ENCODE measurements at places on chromosomes 16 and 17. TPM values are rescaled to one million over a fixed set of nuclear protein-coding genes. Genes with fewer than 3 reads are reported as not detected.
A peak's percentile ranks its signal among the peaks of the same experiment; 100 is the strongest.

CPHXL2 gene
- total RNA-seq = not detected

TP53TG3B gene
- total RNA-seq = not detected

NPIPB13 gene
- total RNA-seq = 14.7 TPM

AHSP gene
- total RNA-seq = not detected

FUS gene
- total RNA-seq = 486 TPM

ABCA5 gene
- 12.4 TPM for total RNA-seq

OR1D5 gene
- total RNA-seq = not detected

KCNJ2 gene
- not detected for total RNA-seq

GRCh38 chr17:11589716-11590115, 8.6 kb upstream of the DNAH9 start:
- no peaks in the 10 kb centered on the region for H3K36me3 ChIP-seq
- H3K4me3 ChIP-seq = no peak overlapping the region
- no peak for DNase-seq

DNA sequence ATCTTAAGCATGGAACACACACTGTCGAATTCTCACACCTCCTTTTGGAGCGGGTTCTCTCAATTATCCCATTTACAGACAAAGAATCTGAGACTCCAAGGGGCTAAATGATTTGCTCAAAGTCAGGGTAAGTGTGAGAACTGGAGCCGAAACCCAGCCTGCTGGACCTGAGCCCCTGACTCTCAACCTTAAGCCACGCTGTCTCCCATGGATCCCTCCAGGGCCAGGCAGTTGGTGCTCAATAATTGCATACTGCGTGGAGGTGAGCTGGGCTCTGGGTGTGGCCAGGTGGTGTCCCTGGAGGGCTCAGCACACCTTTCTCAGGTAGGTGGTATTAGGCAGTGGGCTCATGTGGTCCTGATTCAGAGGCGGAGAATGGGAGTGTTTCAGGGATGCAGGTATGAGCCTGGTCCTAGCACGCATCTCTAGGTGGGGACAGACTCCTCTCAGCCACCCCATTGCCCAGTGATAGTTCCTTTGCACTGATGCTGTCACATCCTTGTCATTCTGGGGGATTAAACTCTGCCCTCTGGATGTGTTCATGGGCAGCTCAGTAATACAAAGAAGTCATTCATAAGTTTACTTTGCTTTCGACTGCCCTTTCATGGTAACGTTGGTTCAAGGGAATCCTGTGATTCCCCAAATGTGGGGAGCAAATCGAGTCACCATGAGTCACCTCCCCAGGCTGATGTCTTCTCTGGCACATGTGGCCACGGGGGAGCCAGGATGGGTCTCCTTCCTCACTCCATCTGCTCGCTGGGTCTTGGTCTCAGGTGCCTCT, 399.5 kb upstream of the TNRC6C start:
- H3K4me1 ChIP-seq = no peaks in the 10 kb centered on the region
- no peaks in the 10 kb centered on the region for H3K36me3 ChIP-seq
- no peak for DNase-seq
- H3K27me3 ChIP-seq = no peaks in the 10 kb centered on the region

DNA sequence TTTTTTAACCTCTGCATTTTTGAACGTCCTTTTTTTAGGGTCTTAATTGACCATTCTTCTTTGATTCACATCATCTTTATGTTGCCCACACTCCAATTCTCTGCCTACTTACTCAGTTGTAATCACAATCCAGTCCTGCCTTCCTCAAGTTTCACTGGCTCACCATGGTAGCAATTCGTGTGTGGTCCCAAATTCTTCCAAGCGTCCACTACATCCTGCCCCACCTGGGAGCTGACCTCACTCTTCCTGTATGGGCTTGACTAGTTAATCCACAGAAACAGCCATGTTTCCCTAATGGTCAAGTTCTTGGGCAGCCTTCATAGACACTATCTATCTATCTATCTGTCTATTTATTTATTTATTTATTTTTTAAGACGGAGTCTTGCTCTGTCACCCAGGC, 7.1 kb downstream of the TLCD2 start:
- no peak overlapping the region for H3K27ac ChIP-seq
- no peak for DNase-seq
- no peak overlapping the region for H3K4me3 ChIP-seq
- H3K27me3 ChIP-seq = peaks cover 13% of the 10 kb centered on the region
- H3K36me3 ChIP-seq = no peaks in the 10 kb centered on the region

GRCh38 chr17:6588165-6588564, 31.8 kb upstream of the PITPNM3 start:
- H3K27ac ChIP-seq = no peak overlapping the region
- no peak for DNase-seq
- H3K4me3 ChIP-seq = no peak overlapping the region
- H3K27me3 ChIP-seq = no peaks in the 10 kb centered on the region
- peaks cover 72% of the 10 kb centered on the region for H3K36me3 ChIP-seq

DNA sequence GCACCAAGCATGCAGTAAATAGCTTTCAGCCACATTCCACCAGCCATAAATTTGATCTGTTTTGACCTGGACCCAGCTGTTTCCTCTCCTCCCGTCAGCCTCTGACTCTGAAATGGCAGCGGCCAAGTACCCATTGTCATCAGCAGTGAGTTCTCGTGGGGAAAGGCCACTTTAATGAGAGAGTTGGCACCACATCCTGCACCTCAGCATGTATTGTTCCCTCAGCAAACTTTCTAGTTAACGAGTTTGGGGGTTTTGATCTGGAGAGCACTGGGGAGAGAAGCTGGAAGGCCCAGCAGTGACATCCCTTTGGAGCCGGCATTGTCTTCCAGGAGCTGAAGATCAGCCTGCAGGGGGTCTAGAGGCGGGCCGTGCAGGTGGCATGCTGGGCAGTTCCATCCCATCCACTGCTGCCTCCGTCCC, 84.9 kb downstream of the RPA1 start:
- peaks cover 14% of the 10 kb centered on the region for H3K27me3 ChIP-seq
- no peak overlapping the region for H3K27ac ChIP-seq
- H3K4me1 ChIP-seq = no peaks in the 10 kb centered on the region
- H3K36me3 ChIP-seq = no peaks in the 10 kb centered on the region
- DNase-seq = peak; percentile 10

DNA sequence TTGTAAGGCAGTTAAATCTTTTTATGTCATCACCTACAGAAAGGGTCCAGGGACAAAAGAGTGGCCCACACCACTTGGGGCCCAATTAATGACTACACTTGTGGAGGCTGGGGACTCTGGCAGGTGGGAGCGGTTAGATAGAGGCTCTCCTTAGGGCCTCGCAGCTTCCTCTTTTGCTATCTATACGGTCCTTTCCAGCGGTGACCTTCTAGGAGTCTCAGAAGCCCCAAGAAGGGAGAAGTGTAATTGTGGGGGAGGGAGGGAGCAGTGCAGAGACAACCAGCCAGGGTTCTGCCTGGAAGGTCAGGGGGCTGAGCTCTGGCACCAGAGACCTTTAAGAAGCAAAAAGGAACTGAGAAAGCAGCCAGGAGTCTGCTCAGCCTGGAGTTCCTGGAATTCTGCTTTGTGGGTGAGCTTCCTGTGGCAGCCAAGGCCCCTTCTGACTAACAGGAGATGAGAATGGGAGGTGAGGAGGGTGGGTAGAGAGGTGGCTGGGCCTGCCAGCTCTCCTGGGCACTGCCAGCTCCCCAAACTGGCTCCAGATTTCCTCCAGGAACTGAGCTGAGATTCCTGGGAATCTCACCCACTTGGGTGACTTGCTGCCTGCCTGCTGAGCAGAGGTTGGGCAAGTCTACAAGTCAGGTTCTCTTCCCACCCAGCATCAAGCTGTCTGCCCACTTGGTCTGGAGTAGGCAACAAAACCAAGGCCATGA, 16.3 kb upstream of the MAP3K14 start:
- H3K4me3 ChIP-seq = no peak overlapping the region
- H3K27me3 ChIP-seq = no peaks in the 10 kb centered on the region
- peaks cover 22% of the 10 kb centered on the region for H3K4me1 ChIP-seq
- DNase-seq = peak; percentile 47

DNA sequence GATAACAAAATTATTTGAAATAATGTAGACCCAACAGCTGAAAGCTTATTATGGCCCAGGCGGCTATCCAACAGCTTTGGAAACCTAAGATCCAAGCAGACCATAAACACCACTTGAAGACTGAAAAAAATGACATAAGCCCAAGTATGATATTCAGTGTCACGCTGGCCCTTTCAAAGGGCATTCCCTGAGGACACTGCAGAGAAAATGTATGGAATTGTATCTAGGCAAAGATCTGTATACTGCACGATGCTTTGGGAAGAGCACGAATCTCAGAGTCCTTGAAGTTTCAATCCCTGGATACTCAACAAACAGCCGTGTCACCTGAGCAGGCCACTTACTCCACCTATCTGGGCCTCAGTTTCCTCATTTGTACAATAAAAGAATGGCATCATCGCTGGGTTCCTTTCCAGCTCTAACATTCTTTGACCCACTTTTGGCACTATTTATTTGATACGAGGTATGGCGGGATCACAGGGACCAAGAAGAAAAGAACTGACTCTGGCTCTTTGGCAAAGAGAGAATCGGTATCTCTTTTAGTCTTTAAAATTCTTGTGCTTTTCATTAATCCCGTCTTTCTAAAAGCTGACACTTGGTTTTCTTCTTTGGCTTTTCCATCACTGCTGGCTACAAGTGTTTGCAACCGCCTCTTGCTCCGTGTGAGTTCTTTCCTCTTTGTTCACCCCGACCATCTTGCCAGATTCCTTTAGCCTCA, 1.2 kb downstream of the STAT5B start:
- H3K36me3 ChIP-seq = peaks cover 35% of the 10 kb centered on the region
- DNase-seq = no peak
- H3K27ac ChIP-seq = peak overlapping the region; percentile 96
- peak overlapping the region; percentile 97 for H3K4me3 ChIP-seq
- H3K4me1 ChIP-seq = peaks cover 49% of the 10 kb centered on the region

DNA sequence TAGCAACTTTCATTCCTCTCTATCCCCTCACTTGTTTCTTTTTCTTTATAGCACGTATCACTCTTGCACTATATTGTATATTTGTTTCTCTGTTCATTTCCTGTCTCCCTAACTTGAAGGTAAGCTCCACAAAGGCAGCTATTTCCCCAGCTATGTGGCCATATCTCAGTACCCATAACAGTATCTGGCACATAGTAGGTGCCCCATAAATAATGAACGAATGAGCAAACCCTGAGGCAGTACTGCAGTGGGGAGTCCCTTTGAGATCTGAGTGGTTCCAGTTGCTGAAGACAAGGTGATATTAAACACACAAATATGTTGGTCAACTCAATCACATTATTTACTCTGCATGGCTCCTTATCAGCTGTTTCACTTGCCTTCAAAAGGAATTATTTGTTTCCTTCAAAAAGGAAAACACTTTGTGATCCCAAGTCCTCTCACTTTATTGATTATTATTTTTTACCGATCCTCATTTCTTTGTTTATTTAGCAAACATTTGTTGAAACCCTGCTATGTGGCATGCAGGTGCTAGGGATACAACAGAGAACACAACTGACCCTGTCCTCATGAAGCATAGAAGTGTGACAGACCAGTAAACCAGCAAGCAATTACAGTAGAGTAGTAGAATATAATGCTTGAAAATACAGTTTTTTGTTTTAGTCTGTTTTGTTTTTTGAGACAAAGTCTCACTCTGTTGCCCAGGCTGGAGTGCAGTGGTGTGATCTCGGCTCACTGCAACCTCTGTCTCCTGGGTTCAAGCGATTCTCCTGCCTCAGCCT, 5.7 kb upstream of the ADAP2 start:
- H3K36me3 ChIP-seq = no peaks in the 10 kb centered on the region
- H3K4me1 ChIP-seq = no peaks in the 10 kb centered on the region
- peaks cover 9% of the 10 kb centered on the region for H3K27me3 ChIP-seq
- H3K4me3 ChIP-seq = no peak overlapping the region
- H3K27ac ChIP-seq = no peak overlapping the region
- DNase-seq = no peak

- no peaks in the 10 kb centered on the region for H3K27me3 ChIP-seq
- H3K36me3 ChIP-seq = no peaks in the 10 kb centered on the region
- no peak overlapping the region for H3K4me3 ChIP-seq
- no peak overlapping the region for H3K27ac ChIP-seq
- H3K4me1 ChIP-seq = peaks cover 16% of the 10 kb centered on the region
These were observed 33.5 kb downstream of the SPAG9 start for GRCh38 chr17:51087072-51087757.

DNA sequence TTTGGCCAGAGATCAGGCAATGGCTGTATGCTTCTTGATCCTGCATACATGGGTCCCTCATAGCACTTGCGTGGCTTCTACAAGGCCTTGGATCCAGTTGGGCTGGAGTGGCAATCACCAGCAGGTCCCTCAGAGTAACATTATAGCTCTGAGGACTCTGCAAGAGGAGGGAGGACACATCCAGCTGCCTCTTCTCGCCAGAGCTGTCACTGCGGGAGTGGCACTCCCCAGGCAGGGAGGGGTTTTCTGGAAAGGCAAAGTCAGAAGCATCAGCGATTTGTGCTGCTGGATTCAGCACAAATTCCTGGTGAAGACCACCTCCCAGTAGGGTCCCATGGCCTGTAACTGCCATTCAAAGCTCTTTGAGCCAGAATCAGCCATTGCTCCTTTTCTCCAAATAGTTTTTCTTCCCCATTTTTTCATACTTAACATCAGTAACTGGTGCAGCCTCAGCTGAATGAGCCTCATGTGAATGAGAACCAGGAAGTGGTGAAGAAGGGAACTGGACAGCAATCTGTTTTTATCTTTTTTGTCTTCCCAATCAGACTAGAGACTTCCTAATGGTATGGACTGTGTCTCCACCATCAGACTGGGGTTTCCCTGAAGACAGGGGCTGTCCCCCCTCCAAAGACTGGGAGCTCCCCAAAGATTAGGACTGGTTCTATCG, 40.6 kb upstream of the HOXB13 start:
- H3K27ac ChIP-seq = no peak overlapping the region
- no peaks in the 10 kb centered on the region for H3K36me3 ChIP-seq
- peaks cover 19% of the 10 kb centered on the region for H3K27me3 ChIP-seq
- H3K4me1 ChIP-seq = no peaks in the 10 kb centered on the region
- no peak for DNase-seq
- H3K4me3 ChIP-seq = no peak overlapping the region

GRCh38 chr17:48598736-48599135, 5.2 kb upstream of the HOXB5 start:
- peaks cover 33% of the 10 kb centered on the region for H3K4me1 ChIP-seq
- H3K27me3 ChIP-seq = peaks cover 87% of the 10 kb centered on the region
- no peak for DNase-seq
- peak overlapping the region; percentile 59 for H3K4me3 ChIP-seq

- H3K4me3 ChIP-seq = no peak overlapping the region
- no peaks in the 10 kb centered on the region for H3K27me3 ChIP-seq
- H3K36me3 ChIP-seq = no peaks in the 10 kb centered on the region
- no peak overlapping the region for H3K27ac ChIP-seq
- no peak for DNase-seq
These were observed 37.9 kb downstream of the SNX20 start for GRCh38 chr16:50643192-50643591.

GRCh38 chr17:3972281-3972731, 8.1 kb upstream of the ATP2A3 start:
- H3K27me3 ChIP-seq = no peaks in the 10 kb centered on the region
- no peaks in the 10 kb centered on the region for H3K36me3 ChIP-seq
- peak overlapping the region; percentile 25 for H3K4me3 ChIP-seq
- no peak overlapping the region for H3K27ac ChIP-seq
- DNase-seq = peak; percentile 31

DNA sequence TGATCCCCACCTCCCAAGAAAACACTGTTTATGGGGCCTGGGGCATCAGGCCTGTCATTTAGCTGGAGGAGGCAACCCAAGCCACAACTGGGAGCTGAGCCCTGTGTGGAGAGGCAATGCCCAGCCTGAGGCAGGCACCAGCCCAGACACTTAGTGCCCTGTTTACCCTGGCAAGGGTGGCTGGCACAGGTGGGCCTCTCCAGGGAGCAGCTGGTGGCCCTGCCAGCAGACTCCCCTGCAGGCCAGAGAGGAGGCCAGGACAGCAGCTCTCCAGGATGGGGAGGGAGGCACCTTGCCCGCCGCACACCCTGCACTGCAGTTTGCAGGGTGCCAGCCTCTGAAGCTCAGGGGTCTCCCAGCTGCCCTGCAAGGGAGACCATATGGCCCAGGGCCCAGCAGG, 9.1 kb upstream of the TMEM92 start:
- DNase-seq = no peak
- H3K36me3 ChIP-seq = no peaks in the 10 kb centered on the region
- H3K27ac ChIP-seq = no peak overlapping the region
- no peak overlapping the region for H3K4me3 ChIP-seq
- H3K4me1 ChIP-seq = no peaks in the 10 kb centered on the region
- H3K27me3 ChIP-seq = no peaks in the 10 kb centered on the region

All from activated CD8-positive, alpha-beta T cell treated with anti-CD3 and anti-CD28 coated beads for 36 hours (primary cell).